ENCODE measurements at places on chromosomes 5 and 9.

DNA sequence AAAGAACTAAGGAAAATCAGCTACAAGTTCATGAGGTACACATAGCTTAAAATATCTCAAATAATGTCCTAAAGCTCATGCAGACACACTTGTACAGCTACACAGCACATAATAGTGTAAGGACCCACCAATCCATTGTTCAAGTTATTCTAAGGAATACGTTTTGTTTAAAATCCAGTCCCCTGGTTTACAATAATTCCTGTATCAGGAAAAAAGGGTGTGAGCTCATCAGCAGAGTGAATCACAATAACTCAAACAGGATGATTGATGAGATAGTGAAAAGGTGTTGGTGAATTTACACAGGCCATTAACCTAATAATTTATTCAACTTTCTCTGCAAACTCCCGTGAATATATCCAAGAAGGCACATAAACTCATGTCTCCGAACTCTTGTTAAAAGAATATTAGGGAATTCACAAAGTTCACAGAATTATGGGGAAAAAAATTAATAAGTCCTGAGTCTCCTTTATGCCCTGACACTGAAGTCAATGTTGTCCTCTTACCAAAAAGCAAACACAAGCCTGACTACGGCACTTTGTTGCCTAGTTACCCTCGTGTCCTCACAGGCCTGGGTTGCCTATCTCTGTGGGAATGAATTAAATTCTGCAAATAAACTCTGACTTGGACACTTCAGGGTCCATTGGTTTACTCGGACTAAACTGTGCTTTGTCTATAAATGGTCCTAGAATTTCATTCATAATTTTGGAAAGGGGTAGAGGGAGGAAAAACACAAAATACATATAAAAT is 142.8 kb upstream of the PDE4D start:
- no peak for DNase-seq

DNA sequence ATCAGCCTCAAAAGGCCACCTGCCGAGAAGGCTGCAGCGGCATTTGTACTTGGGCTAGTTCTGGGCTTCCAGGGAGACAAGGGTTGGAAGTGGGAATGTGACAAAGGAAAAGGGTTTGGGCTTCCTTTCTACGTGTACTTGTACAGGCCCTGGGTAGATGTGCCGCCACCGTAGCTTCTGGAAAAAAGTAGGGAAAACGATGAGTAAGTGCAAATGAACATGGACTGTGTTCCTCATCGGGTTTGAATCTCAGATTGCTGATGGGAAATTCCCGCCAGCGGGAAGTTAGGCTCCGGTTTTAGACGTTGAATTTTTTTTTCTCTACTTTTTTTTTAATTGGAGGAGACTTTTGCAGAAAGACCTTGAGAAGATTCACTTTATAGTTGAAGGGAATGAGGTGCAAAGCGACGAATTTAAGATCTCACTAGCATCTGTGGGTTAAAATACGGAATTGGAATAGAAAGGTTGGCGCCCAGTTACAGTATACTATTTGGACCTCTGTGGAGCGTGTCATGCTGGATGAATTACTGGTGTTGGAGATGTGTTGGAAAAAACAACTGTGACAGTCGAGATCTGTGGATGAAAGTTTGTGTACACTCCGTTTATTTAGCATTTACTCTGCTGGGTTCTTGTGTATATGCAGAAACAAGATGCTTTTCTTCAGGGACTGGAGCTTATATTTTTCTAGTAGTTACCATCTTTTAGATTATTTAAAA is 1.2 kb downstream of the G3BP1 start:
- no peak for DNase-seq

- no peak for DNase-seq
These were observed 233.8 kb upstream of the MPDZ start for GRCh38 chr9:13513286-13513685.

- DNase-seq, result no peak
These were observed 26.7 kb upstream of the IZUMO3 start for GRCh38 chr9:24572406-24572805.

DNA sequence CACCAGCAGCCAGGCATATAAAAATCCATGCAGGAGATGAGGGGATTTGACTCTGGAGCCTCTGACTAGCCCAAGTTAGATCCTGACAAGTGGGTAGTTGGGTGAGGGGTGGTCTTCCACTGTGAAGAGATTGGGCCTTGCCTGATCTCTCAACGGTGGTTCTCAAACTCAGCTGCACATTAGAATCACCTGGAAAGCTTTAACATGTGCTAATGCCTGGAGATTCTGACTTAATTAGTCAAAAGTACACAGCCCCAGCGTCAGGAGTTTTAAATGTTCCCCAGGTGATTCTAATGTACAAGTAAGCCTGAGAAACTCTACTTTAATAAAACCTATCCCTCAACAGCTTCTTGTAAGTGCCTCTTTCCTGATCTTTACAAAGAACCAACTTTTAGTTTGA is 57.5 kb downstream of the GCNT4 start:
- no peak for DNase-seq

DNA sequence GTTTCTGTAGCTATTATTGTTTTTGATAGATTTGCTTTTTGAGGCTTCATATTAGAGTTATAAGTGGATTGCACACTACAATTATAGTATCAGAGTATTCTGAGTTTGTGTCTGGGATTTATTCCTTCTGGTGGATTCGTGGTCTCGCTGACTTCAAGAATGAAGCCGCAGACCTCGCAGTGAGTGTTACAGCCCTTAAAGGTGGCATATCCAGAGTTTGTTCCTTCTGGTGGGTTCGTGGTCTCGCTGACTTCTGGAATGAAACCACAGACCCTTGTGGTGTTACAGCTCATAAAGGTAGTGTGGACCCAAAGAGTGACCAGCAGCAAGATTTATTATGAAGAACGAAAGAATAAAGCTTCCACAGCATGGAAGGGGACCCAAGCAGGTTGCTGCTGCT is 6.9 kb upstream of the EMB start:
- DNase-seq, result no peak

DNA sequence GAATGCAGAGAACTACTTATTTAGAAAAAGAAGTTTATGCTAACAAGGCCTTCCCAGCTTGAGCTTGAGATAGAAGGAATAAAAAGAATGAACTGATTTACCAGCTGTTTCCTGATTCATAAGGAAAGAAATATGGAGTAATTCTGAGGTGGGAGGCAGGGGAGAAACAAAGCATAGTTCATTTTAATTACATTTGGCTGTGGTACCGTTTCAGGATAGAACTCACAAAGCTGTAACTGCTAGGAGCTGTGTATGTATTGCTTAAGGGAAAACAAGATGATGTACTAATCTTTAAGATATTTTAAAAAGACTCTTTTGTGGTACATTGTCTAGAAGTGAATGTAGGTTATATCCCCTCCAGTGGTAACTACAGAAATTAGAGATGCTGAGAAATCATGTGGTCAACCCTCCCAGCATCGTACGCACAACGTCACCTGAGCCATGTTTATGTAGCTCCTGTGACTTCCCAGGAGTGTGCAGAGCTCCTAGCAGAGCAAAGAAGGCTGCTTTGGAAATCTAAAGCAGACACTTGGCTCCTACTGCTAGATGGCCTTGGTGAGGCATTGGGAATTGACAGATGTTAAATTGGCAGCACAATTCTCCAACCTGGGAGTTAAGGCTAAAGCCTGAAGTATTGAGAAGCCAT is 208.3 kb upstream of the VLDLR start:
- no peak for DNase-seq

DNA sequence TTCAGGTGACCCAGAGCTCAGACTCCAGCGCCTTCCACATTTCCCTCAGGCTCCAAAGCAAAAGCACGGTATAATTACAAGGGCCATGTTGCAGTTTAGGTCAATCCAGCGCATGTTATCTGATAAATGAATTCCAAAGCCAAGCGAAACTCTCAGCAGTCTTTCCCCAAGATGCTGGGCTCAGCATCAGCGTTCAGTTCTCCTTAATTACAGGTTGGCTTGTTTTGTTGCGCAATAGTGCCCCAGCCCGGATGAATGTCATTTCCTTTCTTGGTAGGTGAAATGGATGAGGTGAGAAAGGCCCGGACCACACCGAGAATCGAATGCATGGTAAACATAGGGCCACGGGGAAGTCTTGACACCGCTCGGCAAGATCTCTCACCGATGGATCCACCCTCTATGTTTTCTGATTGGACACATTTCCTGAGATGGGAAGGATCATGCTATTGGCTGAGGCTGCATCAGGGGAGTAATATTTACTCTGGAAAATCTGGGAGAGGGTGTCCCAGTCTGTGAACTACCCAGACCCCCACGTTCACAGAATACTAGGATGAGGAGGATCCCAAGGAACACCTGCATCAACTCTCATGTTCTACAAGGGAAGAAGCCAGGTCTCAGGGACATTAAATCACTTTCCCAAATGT is 221.2 kb upstream of the ANKRD55 start:
- no peak for DNase-seq

- no peak for DNase-seq
These were observed 297.5 kb upstream of the TNC start for GRCh38 chr9:115415450-115415849.

- peak; percentile 39 for DNase-seq
These were observed 616 bp downstream of the RNF130 start for GRCh38 chr5:180070756-180071530.

DNA sequence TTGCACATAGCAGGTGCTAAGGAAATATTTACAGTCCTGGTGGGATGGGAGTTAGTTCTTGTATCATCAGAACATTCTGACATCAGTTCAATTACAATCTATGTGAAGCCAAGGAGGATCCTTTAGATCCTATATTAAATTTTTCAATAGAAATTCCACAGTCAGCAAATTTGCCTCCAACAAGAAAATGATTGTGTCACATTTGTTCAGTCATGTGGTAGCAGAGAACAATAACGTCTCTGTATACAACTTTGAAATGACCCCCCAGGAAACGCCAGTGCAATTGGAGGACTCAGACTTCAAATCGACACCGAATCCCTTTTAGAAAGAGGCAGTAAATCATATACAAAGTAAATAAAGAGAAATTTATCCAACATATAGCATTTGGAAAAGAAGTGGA is 392.1 kb downstream of the DTWD2 start:
- no peak for DNase-seq

GRCh38 chr5:141039517-141039916 is 11.7 kb upstream of the PCDHB1 start:
- no peak for DNase-seq

DNA sequence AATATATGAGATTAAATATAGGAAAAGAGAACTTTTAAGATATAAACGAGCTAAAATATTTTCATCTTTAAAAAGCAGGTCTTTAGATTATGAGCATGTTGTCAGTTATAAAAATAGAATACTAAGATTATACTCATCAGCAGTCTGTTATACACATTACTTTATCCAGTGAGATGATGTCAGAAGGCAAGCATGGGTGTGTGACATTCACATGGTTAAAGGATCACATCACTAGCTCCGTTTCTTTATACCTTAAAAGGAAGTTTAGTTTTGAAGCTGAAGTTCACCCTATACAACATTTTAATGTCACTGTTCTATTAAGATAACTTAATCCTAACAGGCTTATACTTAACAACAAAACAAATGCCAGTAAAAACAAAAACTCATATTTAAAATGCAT is 59.6 kb downstream of the RICTOR start:
- no peak for DNase-seq

- no peak for DNase-seq
These were observed 193.3 kb downstream of the SMC2 start for GRCh38 chr9:104287253-104287878.

GRCh38 chr5:10585518-10585915 is 21.6 kb downstream of the ANKRD33B start:
- DNase-seq, result no peak

- DNase-seq, result no peak
These were observed 5.5 kb upstream of the LTC4S start for GRCh38 chr5:179788193-179788854.

DNA sequence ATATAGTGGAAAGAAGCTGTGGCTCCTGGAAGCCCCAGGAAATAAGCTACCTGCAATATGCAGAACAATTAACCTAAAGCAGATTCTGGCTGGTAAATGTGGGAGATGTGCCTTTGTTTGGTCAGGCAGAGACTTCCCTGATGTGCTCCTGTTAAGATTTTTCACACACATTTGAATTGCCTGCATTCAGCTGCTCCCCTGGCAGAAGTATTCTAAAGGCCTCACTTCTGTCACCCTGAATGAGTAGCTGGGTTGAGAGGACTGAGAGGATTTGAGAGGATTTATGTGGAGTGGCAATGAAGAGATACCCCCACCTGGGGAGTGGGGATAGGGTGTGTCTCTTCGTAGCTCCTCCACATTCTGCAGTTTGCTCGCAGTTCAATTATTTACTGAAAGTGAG is 130.5 kb downstream of the ST8SIA4 start:
- no peak for DNase-seq

DNA sequence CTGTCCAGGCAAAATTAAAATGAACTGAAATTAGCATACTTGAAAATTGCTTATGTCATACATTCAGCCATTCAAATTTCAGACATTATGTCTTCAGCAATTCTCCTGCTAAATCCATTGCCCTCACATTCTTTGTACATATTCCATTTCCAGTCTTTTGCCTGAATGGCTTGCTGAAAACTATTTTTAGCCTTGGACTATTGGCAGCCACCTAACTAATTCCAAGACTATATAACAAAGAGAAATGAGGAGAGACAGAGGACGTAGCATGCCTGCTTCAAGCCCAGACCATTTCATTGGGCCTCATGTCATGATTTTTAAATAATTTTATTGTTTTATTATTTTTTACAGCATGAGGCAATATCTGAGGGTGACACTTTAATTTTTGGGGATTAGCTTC is 100.3 kb downstream of the MRPS30 start:
- no peak for DNase-seq

DNA sequence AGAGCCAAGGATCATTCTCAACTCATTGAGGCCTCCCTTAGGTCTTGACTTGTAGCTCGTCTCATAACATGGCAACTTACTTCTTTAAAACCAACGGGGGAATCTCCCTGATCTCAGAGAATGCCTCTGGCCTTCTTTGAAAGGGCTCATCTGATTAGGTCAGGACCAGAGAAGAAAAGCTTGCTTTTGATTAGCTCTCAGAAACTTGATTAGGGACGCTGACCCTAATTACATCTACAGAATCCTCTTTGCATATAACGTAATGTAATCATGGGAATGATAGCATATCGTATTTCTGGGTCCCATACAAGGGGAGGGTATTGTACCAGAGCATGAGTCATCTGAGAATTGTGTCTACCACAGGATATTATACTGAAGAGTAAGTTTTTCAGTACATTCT is 125.1 kb upstream of the SH3GL2 start:
- DNase-seq, result no peak

- DNase-seq, result no peak
These were observed 489.1 kb downstream of the CDH18 start for GRCh38 chr5:19498852-19499251.

Measured in neural crest cell (in vitro differentiated cells).